DMS153 (cell line): ENCODE measurements at places on chromosomes 5 and 9.
A peak's percentile ranks its signal among the peaks of the same experiment; 100 is the strongest.

DNA sequence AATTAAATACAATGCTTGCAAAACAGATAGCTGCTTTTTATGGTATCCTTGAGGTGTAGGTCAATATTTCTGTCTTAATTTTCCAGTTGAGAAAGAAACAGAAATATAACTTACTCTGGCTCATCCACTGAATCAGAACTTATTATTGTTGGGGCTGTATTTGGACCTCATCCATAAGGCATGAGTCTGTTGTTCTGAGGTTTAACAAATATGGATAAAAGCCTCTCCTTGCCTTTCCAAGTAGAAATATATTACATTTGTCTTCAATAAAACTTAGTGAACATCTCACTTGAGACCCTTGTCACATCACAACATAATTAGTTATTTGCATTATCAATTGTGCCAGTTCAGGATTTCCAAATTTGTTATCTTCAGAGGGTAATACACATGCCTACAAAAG is 525.8 kb downstream of the AGTPBP1 start:
- no peak for DNase-seq

GRCh38 chr9:99244344-99245260 is 22.5 kb downstream of the SEC61B start:
- no peak for DNase-seq

DNA sequence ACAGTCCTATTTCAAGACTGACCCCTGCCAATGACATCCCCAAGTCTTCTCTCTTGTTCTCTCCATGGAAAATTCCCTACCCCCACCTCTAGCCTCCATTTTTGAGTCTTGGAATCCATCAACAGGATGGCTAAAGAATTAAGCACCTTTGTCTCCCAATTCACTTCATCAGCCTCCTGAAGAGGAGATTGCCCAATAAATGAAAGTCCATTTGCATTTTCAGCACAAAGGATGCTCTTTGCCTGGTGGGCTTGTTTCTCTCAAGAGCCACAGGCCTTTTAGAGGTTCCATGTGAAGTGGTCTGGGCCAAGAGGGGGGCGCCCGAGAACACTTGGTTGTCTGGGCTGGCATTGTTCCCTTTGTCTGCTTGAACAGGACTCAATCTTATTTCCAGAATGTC is 12.6 kb downstream of the HSD17B3 start:
- DNase-seq, result no peak

- DNase-seq, result no peak
Measured at GRCh38 chr5:9429691-9430215, 116.1 kb downstream of the SEMA5A start.

GRCh38 chr5:38725371-38725865 is 120.4 kb upstream of the OSMR start:
- DNase-seq, result no peak

DNA sequence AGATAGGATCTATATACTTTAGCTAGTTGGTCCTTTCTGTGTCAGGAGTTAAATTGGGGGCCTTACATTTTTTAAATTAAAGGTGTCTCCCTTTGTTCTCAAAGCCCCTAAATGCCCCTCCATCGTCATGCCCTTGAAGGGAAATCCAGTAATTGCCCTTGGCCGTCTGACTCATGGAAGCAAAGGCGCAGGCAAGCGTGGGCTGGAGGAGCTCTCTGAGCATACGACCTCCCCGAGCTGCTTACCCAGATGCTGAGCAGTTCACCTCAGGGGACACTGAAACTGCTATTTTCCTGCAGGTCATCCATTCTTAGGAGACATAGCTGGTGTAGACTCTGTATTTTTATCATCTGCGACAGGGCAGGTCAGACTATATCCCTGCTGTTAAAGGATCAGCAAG is 23.0 kb downstream of the PCSK1 start:
- DNase-seq, result no peak

DNA sequence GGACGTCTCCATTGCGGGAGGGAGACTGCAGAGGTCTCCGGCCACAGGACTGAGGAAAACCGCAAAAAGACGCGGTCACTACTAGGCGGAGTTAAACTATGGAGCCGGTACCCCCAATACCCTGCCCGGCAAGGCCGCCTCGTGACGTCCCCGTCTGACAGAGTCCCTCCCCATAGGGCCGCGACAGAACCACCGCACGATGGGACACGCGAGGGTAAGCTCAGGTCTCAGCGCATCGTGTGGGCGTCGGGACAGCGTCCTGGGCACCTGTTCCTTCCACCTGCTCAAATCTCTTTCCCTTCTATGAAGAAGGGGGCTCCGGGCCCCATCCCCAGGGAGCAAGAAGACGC is 35.2 kb upstream of the GLDC start:
- DNase-seq, result no peak

DNA sequence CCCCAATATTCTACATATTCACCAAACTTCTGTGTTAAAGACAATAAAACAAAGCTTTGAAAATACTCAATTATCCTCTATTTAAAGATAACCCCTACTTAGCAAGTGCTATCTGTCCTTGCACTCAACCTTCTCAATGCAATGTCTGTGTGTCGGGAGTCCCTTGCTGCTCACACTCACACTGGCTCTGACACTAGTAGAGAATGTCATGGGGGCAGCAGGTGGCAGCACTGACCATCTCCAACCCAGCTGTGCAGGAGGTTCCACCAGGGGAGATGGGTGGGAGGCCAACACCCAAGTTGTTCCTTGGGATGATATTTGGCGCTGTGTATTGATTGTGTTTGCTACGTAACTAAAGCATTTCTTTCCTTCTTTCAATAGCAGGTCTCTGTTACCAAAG is 59.4 kb upstream of the SIMC1 start:
- DNase-seq, result no peak

DNA sequence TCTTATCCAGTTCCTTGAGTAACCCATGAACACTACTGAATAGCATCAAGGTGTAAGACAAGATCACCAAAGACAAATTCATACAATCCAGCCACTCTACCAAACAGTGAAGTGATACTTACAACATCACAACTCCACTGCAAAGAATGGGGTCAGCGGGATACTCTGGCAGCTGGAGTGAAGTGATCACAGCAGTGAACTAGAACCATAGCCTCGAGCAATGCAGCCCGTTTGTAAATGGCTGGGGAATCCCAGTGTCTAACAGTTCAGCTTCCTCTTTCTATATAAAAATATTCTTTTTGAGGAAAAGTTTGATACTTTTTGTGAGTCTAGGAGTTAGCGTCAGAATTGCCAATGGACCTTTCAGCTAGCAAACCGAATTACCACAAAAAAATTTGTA is 515.2 kb downstream of the ZNF608 start:
- no peak for DNase-seq

DNA sequence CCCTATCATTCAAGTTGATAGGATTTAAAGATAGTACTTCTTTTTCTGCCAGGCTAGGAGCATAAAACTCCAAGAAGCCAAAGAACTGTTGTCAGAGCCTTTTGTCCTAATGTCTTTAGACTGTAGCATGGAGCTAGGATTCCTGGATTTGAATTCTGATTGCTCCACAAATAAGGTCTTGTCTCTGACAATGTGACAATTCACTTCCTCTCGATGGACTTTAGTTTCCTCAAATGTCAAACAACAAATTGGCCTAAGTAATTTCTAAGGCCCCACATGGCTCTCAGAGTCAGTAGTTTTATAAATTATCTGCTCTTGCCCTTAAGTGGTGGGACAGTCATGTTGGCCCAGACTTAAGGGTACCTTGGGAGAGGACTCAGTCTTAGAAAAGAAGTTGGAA is 36.7 kb downstream of the RFK start:
- DNase-seq, result no peak

GRCh38 chr9:29514336-29514735 is 1941.1 kb upstream of the C9orf72 start:
- DNase-seq, result peak; percentile 50

GRCh38 chr5:104299998-104300706 is 737.6 kb upstream of the NUDT12 start:
- no peak for DNase-seq

DNA sequence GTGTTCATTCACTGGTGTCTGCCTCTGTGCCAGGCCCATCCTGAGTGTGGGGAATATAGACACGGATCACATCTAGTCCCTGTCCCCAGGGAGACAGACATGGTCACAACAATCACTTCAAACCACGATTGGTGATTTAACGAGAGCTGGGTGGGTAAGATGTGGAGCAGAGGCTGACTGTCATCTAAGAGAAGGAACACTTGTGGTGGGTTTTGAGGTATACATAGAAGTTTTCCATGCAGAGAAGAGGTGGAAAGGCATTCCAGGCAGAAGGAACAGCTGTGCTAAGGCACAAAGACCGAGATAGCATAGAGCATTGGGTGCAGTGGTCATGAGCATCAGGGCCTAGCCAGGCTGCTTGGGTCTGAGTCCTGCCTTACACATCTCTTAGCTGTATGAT is 22.7 kb upstream of the WDR38 start:
- no peak for DNase-seq

- DNase-seq, result peak; percentile 21
Measured at GRCh38 chr5:35458824-35459207, 158.8 kb upstream of the SPEF2 start.

- no peak for DNase-seq
Measured at GRCh38 chr5:79829260-79829659, 139.6 kb downstream of the CMYA5 start.

GRCh38 chr5:135072387-135073281 is 38.6 kb upstream of the PITX1 start:
- peak; percentile 14 for DNase-seq

- DNase-seq, result no peak
Measured at GRCh38 chr5:685262-686171, 7.6 kb downstream of the TPPP start.

DNA sequence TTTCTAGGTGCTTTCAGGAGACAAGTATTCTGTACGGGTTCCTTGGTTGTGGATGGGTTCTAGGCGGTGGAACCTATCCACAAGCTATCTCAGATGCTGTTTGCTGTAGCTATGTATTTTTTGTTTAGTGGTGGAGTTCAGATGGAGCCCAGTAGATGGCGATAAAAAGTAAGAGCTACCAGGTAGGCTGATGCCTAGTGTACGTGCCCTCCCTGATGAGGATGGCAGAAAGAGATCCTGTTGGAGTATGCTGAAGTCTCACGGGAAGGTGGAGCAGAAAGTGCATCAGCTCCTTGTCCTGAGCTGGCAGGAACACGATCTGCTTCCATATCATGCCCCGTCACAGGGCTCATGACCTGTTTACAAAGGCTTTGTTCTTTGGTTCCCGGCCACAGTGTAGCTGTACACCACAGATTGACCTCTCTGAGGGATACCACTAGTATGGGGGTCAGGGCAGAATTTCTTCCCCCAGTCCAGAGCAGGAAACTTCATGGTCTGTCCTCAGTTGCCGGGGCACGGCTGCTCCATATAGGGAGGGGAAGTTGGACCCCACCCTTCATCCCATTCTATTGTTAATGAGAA is 12.6 kb upstream of the UGT3A2 start:
- DNase-seq, result peak; percentile 51

- no peak for DNase-seq
Measured at GRCh38 chr5:132493241-132493640, 2.7 kb upstream of the IRF1 start.

DNA sequence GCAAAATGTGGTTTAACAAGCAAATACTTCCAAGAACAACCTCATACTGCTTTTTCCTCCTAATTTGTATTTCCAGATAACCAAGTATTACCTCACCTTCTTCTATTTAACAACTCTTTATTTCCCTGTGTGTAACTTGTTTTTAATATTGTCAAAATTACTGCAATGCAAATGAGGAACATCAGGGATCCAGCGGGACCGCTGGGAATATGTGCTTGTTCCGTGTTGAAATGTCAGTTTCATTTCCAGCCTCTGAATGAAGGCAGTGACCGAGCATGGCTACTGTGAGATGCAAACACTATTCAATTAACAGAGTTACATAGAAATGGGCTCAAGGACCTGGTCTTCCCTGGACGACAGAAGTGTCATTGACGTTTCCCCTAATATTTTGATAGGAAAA is 110.8 kb upstream of the CTSL start:
- no peak for DNase-seq

GRCh38 chr5:146340260-146341081 is 1.8 kb downstream of the POU4F3 start:
- DNase-seq, result no peak

DNA sequence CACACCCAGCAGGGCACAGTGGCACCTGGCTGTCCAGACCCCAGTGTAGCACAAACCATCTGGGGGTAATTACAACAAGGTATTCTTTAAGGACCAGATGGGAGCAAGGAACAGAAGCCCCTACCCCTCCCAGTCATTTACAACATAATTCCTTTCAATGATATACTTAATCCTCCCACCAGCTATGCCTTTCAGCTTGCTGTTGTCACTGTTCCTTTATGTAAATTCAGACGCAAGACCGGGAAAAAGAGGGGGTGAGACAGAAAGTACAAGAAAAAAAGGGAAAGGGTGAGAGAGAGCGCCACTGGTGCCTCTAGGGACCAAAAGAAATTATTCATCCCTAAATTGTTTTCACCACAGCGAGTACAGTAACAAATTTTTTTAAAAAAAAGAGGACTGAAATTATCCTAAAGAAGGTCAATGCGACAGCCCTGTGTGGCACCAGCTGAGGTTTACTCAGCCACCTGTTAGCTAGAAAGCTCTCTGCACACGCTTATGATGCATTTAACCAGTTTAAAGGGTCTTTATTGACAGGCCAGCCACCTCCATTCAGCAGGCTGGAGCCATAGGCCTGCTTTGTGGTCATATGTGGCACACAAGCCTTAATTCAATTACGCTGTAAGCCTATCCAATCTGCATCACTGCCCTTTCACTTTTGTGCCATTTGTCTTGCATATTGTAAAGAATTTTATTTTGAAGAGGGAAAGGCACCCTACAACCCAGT is 210.2 kb upstream of the ISL1 start:
- DNase-seq, result no peak

- DNase-seq, result no peak
Measured at GRCh38 chr5:122014236-122014935, 52.6 kb downstream of the SRFBP1 start.

- no peak for DNase-seq
Measured at GRCh38 chr9:34557426-34558321, 31.9 kb downstream of the CNTFR start.

DNA sequence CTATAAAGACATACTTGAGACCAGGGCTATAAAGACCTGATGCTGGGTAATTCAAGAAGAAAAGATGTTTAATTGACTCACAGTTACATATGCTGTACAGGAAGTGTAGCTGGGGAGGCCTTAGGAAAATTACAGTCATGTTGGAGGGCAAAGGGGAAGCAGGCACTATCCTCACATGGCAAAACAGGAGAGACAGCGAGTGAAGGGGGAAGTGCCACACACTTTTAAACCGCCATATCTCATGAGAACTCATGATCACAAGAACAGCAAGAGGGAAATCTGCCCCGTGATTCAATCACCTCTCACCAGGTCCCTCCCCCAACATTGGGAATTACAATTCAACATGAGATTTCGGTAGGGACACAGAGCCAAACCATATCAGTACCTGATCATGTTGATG is 89.9 kb upstream of the ADAMTSL1 start:
- no peak for DNase-seq

- no peak for DNase-seq
Measured at GRCh38 chr9:135757356-135757755, 55.4 kb downstream of the KCNT1 start.

- DNase-seq, result peak; percentile 61
Measured at GRCh38 chr5:2149195-2149539, 266.4 kb upstream of the IRX4 start.
